ENCODE measurements at places on chromosomes 6 and 20. TPM values are rescaled to one million over a fixed set of nuclear protein-coding genes. Genes with fewer than 3 reads are reported as not detected.

Gene SMPD2
- polyA plus RNA-seq, result 15.9 TPM

Gene BTNL2
- not detected for polyA plus RNA-seq

- no peak for DNase-seq
These were observed 39.5 kb downstream of the DCBLD1 start for GRCh38 chr6:117521791-117522502.

- no peak for DNase-seq
These were observed 2.5 kb upstream of the ULBP2 start for GRCh38 chr6:149939356-149939648.

DNA sequence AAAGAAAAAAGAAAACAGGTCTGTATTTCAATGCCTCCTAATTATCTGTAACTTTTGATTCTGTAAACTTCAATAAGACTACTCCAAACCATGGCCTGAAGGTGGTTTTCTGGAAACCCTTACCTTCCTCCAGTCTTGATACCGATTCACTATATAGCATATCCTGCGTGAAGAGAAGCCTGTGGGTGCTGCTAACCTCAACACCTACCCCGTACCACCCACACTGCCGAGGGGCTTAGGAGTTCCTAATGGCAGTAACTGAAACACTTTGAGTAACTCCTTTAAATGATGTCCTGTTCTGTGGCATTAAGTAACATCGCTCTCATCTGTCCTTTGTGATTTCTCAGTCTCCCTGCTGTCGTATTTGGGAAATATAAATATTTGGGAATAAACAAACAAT is 104.5 kb upstream of the CARMIL1 start:
- no peak for DNase-seq

DNA sequence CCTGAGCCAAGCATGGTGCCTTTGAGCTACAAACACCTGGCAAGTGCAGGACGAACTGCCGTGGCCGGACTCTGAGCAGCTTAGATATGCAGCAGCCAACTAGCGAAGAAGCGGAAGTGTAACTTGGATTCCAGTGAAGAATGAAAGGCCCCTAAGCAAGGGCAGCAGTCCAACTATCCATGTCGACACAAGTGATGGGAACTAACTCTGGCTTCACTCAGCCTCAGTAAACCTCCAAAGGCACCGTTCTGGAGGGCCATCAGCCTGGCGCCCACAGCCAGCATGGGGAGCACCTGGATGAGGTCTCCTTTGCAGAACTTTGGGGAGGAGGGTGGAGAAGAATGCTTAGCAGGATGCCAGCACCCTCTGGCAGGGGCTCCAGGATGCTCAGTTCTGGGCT is 78.4 kb upstream of the MLN start:
- no peak for DNase-seq

DNA sequence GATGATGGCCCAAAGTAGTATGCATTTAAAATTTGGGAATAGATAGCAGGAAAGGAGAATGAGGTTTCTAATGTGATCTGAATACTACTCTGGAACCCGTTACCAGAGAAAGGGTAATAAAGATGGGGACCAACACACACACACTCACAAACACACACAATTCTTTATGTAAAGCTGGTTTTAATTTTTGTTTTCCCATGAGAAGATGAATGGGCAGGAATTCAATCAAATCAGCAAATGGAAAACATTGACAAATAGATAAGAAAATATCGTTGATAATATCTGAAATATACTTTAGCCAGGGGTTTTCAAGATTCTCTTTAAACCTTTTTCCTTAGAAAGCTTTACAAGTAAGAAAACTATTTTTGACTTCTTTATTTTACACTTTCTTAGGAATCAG is 303.0 kb downstream of the PRL start:
- DNase-seq, result no peak

- no peak for DNase-seq
These were observed 232.2 kb downstream of the LY86 start for GRCh38 chr6:6820641-6821238.

Gene PLA2G7
- 0.16 TPM for polyA plus RNA-seq
